ENCODE measurements at places on chromosomes 4 and X.
A peak's percentile ranks its signal among the peaks of the same experiment; 100 is the strongest.

GRCh38 chrX:72366701-72367454 is 61.2 kb upstream of the CITED1 start:
- peak; percentile 32 for DNase-seq

DNA sequence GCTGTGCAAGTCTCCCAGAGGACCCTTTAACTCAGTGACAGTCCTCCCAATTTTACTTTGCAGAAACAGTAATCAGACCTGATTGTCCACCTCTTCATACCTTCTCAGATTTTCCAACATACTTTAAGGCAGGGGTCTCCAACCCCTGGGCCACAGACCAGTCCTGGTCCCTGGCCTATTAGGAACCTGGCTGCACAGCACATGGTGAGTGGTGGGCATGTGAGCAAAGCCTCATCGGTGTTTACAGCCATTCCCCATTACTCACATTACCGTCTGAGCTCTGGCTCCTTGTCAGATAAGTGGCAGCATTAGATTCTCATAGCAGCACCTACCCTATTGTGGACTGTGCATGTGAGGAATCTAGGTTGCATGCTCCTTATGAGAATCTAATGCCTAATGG is 74.3 kb downstream of the TECRL start:
- DNase-seq = no peak

- no peak for DNase-seq
Measured at GRCh38 chr4:7539659-7540058, 104.9 kb upstream of the PSAPL1 start.

DNA sequence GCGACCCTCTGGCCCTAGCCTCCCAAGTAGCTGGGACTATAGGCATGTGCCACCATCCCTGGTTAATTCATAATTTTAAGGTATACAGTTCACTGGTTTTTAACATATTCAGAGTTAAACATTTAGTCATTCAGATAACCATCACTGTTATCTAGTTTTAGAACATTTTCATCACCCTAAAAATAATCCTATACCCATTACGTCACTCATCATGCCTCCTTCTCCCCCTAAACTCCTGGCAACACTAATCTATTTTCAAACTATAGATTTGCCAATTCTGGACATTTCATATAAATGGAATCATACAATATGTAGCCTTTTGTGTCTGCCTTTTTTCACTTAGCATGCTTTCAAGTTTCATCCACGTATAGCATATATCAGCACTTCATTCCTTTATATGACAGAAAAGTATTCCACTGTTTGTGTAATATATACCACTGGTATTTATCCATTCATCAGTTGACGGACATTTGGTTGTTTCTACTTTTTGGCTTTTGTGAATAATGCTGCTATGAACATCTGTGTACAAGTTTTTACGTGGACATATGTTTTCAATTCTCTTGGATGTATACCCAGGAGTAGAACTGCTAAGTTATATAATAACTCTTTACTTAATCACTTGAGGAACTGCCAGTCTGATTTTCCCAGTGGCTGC is 32.0 kb upstream of the RPS3A start:
- DNase-seq = no peak

DNA sequence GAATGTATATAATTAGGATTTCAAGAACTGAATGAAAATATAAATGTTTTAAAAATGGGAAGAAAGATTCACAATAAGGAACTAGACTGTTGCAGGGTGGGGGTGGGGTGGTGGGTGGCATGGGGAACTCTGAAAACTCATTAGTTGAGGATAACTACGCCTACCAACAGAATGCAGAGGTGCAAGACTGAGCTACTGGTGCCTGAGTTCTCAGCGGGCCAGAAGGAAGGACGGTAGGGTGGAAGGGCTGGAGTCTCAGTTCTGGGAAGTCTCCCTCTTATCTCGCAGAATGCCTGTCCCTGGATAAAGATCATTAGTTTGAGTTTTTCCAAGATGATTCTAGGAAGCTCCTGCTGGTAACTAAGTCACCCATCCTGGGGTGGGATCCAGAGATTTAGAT is 1.3 kb upstream of the SOD3 start:
- DNase-seq = no peak

DNA sequence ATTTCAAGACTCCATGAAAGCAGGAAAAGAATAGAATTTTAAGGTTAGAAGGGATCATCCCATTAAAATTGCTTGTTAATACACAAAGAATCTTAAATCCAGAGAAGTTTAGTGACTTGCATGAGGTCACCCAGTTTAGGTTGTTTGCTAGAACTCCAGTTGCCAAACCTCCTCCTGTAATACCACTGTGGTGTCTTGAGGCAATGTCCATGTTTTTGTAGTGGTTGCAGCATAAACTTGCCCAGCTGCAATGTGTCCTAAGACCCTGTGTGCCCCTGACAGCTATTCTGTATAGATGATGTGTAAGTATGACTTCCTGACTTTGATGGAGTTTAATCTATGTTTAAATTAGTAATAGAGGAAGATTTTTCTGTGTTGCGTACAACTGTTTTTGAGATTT is 6.3 kb downstream of the SFRP2 start:
- DNase-seq = no peak

DNA sequence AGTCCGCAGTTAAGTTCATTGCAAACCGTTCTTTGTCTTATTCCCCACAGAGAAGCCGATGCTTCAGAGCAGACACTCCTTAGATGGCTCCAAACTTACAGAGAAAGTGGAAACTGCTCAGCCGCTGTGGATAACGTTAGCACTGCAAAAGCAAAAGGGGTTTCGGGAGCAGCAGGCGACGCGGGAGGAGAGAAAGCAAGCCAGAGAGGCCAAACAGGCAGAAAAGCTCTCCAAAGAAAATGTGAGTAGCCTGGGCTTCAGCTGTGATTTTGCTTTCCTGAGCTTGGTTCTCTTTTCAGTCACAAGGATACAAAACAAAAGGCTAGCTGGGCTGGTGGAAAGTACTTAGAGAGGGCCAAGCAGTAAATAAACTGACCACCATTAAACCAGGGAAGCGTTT is 64.0 kb downstream of the AASDH start:
- no peak for DNase-seq

DNA sequence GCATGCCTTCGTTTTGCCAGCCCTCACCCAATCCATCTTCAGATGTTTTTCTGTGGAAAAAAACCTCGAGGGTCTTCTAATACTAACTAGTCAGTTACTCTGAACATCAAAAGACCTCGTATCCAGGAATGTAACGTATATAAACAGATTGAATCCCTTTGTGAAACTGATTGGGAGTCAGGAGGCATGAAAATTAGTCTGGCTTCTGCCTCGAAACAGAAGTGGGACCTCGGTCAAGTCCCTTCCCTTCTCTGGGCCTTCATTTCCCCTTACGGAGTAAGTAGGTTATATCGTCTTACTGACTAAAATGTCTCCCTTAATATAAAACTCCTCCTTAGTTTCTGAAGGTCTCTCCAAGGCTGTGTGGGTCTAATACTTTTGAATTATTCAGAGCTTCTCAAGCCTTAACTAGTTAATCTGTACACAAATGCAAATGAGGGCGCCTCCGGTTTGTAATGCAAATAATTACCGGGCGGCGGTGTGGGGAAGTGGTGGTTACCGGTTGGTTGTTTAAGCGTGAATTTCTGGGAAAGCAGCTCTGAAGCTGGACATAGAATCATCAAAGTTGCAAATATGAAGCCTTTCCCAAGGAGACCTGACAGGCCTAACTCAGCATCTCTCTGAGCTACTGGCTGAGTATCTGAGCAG is 11.4 kb upstream of the NKRF start:
- no peak for DNase-seq

GRCh38 chr4:152605031-152605430 is 69.1 kb upstream of the FBXW7 start:
- no peak for DNase-seq

DNA sequence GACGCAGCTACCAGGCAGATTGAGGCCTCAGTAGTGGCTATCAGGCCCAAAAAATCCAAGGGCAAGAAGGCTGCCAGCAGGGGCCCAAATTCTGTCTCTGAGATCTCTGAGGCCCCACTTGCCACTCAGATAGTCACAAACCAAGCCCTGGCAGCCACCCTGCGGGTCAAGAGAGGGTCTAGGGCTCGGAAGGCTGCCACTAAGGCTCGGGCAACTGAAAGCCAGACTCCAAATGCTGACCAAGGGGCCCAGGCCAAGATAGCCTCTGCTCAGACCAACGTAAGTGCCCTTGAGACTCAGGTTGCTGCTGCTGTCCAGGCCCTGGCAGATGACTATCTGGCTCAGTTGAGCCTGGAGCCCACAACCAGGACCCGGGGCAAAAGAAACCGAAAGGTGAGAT is 2.8 kb downstream of the TRO start:
- no peak for DNase-seq

DNA sequence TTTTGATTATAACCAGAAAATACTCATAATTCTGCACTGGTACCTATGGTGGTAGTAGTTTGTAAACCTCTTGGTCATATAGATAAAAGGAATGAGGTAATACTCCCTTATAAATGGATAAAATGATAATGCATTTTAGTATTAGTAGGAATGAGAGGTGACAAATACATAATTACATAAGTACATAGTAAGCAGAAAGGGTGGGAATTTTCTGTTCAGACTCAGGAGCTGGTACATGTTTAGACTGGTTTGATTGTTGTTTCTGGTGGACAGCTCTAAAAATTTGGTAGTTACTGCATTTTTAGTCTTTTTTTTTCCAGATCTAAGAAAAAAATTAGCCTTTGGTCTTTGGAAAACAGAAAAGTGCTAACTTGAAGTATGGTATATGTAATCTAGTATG is 70.4 kb upstream of the AGA start:
- DNase-seq = no peak

- DNase-seq = no peak
Measured at GRCh38 chr4:152045449-152045806, 284.6 kb upstream of the GATB start.

DNA sequence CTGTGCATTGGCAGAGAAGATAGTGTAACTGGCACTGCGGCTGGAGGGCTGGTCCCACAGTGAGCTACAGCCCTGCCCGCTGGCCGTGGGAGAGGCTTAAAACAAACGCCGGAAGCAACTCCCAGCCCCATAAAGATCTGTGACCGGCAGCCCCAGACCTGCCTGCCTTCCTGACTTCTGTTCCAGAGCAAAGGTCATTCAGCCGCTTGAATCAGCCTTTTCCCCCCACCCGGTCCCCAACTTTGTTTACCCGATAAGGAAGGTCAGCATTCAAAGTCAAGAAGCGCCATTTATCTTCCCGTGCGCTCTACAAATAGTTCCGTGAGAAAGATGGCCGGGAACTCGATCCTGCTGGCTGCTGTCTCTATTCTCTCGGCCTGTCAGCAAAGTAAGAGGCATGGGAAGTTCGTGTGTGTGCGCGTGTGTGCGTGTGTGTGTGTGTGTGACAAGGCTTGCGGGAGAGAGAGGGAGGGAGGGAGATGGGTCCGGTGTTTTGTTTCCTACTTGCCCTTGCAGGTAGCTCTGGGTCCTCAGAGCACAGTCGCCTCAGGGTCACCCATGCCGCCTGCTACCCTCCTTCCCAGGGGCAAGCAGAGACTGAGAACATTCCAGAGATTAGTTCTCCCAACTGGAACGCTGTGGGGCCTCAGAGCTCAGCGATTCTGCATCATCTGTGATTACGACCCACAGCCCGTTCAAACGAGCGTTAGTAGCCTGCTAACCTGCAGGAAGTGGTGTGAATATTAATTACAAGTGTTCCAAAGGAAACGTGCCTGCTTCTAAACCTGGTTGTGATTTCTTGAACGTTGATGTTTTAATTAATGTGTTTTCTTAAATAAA is at the start of gene MGST2:
Gene MGST2, plus strand, starts transcription at position 130 of the 840 bp plus-strand sequence. Its CDS starts 201 bp downstream, at position 331.
- DNase-seq = peak; percentile 86

DNA sequence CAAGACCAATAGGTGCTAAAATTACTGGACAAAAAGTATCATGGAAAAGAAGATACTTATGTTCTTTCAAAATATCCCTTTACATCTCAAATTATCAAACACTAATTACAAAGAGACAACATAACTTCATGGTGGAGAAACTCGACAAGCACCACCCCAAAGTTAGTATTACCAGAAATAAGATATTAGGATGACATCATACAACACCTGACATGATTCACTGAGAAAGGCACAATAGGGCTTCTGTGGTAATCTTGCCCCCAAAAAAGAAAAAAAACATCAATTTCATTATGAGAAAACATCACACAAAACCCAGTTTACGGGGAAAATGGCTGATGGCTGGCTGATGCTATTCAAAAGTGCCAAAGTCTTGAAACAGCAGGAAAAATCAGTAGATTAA is 1781.7 kb upstream of the PCDH10 start:
- DNase-seq = no peak

GRCh38 chr4:42347076-42347475 is 50.2 kb upstream of the SHISA3 start:
- DNase-seq = no peak

DNA sequence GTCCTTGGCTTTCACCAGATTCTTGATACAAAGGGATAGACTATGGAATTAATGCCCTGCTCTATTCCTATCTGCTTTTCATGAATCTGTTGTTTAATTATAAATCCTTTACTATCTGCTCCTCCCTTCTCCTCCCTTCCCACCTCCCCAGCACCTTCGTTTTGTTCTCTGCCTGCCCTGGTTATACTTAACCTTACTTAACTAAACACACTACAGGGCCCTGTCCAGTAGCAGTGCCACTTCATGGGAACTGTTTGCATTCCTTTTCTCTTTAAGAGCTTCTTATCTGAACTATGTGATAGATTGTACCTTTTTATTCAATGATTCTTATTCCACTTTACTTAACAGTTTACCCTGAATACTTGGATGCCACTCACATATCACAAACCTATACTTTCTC is 830 bp downstream of the HOPX start:
- no peak for DNase-seq

GRCh38 chrX:13721819-13722519 is 12.5 kb downstream of the TRAPPC2 start:
- peak; percentile 92 for DNase-seq

GRCh38 chrX:23953908-23954269 is 46.1 kb downstream of the CXorf58 start:
- DNase-seq = no peak

DNA sequence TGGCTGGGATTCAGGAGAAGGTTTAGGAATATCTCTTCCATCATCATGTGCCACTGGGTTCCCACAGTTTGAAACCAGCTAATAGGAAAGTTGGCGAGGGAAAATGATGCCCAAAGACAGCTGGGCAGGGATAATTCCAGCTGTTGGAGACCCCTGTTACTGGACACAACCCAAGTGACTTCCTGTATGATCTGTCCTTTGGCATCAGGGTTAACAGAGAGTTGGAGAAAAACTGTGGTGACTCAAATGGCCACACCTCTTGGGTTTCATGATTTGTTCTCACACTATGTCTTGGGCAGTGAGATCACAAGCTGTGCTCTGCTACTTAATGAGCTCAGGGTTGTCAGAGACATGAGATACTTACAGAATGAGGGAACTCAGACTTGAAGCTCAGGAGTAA is 3.8 kb downstream of the FGF16 start:
- DNase-seq = peak; percentile 89

GRCh38 chr4:71126719-71127118 is 133.3 kb downstream of the DCK start:
- no peak for DNase-seq

- DNase-seq = no peak
Measured at GRCh38 chrX:725971-726370, 95.4 kb downstream of the SHOX start.

- DNase-seq = no peak
Measured at GRCh38 chrX:48541140-48541814, 1.8 kb downstream of the TBC1D25 start.

All from tongue (tissue), 3 donors.